ENCODE measurements at places on chromosomes 11 and 22.
A peak's percentile ranks its signal among the peaks of the same experiment; 100 is the strongest.

DNA sequence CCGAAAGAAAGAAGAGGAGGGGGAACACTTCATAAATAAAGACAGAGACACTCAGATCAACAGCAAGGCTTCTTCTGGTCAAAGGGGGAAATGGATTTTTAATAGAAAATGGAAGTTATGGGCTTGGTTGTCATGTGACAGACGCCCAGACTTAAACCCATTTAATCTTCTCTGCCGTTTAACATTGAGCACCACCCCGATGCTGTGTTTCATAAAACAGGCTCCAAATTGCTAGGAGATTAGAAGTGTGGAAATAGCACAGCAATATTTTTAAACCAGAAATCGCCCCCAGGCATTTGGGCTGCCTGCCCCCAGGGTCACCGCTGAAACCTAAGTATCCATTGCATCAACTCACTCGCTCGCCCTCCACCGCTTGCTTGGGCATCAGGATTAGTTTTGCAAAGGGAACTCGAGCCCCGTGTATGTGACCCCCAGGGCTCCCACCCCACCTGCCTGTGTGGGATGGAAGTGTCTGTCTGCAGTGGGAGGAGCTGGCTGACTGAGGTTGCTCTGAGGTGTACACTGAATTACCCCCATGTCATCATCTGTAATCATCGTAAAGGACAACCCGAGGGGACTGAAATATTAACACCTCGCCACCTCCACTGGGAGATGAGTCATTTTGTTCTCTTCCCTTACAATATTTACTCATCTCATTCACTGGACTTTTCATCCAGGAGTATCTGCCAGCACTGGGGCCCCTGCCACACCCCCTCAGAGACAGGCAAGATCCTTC is 10.7 kb downstream of the DSCAML1 start:
- peak; percentile 25 for DNase-seq

DNA sequence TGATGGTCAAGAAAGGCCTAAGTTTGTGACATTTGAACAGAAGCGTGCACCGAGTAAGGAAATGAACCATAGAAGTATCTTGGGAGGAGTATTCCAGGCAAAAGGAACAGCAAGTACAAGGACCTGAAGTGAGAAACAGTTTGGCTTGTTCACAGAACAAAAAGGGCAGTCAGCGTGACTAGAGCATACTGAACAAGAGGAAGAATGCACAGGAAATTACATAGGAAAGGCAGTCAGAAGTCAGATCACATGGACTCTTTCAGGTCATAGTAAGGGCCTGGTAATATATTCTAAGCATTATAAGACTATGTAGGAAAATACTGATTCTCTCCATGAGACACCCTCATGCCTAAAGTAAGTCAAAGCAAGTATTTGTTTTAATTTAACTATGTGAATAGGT is 52.3 kb upstream of the GAB2 start:
- no peak for DNase-seq

GRCh38 chr11:102139081-102139498 is 28.8 kb downstream of the YAP1 start:
- peak; percentile 90 for DNase-seq

GRCh38 chr22:49530671-49531367 is 296.9 kb downstream of the BRD1 start:
- no peak for DNase-seq

GRCh38 chr11:27234043-27234668 is 128.9 kb downstream of the CCDC34 start:
- DNase-seq: peak; percentile 98
